Panc1 (cell line): ENCODE measurements at places on chromosomes 12 and 14.

DNA sequence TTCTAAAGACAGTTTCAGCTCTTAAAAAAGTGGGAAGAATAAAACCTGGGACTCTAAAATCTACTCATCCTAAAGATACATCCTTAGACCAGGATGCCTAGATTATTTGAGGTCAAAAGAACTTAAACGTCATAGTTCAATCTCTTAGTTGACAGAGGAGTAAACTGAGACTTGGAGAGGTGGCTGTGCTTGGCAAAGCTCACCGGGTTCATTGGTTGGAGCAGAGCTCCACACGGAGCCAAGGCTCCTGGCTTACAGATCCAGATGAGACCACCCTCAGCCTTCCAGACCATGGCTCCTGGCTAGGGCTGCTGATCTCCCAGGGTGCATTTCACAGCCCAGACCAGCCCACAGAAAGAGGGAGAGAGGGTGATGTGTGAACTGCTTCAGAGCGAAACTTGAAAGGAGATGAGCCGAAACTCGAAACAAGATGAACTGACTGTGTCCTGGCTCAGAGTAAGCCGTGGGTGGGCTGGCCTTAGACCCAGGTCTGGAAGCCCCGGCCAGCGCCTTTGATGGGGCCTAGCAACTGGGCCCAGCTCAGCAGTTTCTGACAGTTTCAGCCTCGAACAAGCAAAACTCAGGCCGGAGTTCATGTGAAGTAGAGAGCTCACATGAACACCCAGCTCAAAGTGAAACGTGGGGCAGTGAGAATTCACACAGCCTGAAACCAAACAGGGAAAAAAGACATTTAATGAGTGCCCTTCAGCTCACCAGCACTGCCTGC, 1044.8 kb downstream of the BCL11B start:
- no peak for DNase-seq

DNA sequence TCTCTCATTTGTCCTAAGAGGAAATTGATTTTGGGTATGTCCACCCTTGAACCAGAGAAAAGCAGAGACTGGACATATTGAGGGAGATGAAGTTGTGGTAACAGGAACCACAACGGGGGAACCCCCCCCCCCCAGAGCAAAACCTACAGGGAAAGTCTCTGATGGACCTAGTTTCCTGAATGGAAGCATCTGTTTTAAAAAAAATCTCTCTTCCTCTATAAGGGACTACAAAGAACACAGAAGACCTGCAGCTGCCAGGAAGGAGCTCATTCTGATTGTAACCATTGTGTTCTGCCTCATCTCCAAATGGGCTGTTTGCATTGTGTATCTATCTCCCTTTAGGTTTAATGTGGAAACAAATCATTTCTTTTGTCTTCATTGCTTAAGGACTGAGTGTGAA, 13.4 kb downstream of the C1S start:
- DNase-seq = no peak

- peak; percentile 8 for DNase-seq
Observed at GRCh38 chr12:32586390-32586789, 92.7 kb upstream of the DNM1L start.

DNA sequence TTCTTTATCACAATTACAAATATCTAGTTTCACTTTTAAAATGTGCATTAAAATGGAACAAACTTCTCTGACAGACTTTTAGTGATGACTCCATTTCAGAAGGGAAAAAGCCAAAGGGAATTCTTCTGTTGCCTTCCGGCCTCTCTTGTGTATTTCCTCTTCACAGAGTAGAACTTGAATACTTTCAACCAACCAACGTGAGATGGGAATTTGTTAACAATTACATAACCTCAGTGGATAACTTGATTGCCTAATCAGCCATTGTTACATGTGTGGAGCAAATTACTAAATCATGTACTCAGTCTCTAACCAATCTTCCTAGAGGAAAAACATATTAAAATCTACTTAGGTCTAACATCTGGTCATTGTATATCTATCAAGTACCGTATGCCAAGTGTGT, 291.1 kb downstream of the SYT1 start:
- DNase-seq = no peak

DNA sequence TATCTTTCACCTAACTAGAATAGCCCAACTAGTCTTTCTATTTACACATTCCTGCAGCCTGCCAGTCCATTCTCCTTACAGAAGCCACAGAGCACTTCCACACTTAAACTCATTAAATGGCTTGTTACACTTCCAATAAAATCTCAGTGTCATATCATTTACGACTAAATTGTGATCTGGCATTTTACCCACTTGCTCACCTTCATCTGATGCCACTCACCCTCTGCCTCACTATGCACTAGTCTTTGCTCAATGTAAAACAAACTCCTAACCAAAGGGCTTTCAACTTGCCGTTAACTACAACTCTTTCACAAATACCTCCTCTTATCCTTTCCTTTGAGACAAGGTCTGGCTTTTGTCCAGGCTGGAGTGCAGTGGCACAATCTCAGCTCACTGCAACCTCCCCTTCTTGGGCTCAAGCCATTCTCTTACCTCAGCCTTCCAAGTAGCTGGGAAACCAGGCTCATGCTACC, 24.1 kb downstream of the YAF2 start:
- DNase-seq = no peak
